ENCODE measurements at places on chromosomes 11 and 22.

GRCh38 chr11:13316528-13316961 is 39.0 kb downstream of the BMAL1 start:
- DNase-seq = no peak

DNA sequence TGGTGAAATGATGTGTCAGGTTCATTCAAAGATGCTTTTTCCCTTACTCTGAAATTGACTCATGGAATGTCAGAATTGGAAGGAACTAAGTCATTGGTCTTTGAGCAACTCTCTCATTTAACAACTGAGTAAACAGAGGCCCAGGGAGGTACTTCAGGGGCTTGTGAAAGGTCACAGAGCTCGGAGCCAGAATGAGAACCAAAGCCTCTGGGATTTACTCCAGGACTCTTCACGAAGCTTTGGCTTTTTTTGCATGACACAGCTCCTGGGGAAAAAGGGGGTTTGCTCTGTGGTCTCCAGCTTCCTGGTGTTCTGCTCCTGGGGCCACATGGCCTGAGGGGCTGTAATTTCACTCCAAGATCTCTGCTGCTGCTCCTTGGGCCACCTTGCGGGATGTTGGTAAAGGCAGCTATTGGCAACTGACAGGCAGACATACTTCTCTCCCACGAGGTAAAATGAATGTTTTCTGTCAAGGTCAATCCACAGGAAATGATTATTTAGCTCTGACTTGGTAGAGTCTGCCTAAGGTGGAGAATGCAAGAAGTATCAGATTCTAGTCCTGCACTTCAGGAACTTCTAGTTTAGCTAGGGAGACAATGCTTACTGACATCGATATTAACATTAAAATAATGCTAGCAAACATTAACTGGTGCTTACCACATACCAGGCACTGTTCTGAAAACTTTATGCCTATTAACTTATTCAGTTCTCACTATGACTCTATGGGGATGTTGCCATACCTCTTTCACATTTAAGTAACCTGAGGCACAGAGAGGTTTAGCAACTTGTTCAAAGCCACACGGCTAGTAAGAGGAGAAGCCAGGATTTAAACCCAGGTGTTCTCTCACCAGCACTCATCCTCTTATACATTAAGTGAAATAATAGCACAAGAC is 16.1 kb downstream of the PKNOX2 start:
- DNase-seq = no peak

DNA sequence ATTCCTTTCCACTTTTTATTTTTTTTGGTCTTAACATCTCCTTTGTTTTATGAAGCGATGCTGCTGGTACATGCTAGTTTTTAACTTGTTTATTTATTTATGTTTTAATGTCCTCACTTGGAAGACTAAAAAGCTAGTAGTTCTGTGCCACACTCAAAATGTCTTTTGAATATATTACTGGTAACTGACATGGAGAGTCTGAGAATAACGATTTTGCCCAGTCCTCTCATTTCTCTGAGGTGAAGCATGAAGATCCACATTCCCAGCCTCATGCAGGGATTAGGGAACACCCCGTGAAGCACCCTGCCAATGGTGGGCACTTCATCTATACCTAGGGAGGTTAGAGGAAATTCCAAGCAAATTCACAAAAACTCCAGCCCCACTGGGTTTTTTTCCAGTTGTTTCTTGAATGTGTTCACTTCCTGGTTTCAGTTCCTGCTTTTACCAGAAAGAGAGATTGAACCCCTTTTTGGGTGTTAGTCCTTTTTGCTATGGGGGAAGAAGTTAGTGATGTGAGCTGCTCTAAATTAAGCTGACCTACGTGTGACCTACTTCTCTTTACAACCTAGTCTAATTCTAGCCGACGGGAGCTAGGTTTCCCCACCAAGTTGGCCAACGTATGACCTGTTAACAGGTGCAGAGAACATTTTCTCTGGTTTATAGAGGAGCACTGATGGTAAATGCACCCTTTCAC is 106.1 kb downstream of the SLC1A2 start:
- peak; percentile 84 for DNase-seq

DNA sequence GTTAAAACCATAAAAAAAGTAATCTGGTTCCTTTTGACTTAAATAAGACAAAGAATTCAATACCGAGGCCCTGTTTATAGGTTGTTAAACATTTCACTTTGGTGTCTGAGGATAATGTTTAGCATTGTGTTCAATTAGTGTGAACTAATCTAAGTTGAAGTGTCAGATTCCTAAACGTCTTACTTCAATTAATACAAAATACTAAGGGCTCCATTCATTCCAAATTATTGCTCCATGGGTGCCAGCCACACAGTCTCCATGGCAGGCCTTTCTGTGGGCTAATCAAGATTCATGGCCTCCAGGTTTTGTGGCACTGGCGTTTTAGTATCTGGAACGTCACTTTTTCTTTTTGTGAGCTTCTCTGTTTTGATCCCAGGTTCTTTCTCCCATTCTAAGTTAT is 89.4 kb downstream of the TMEM135 start:
- no peak for DNase-seq

DNA sequence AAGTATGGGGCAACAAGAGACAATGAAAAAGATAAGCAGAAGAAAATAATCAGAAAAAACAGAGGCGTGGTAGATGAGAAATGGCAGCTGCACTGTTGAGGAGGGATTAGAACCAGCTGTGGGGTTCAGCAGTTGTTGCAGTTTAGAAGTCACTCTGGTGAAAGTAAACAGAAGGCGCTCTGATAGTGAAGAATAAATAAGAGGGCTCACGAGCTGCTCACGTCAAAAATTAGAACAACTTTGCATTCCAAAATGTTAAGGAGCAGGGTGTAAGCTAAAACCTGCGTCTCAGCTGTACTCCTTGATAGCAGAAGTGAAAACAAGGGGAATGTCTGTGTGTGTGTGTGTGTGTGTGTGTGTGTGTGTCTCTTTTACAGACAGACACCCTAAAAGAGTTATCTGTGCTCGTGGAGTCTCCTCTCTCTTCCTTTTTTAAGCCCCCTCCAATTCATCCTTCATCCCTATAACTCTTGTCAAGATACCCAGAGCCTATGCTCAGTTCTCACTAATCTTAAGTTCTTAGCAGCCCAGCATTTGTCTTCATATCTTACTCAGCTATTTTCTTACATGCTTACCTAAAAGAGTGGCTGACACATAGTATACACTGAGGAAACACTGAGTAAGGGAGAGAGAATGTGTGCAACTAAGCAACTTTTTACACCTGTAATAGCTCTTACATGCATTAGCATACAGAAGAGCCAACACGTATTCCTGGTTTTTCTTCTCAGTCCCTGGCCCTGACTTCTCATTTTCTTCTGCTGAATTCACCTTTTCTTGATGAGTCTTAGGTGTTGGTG is 8.9 kb downstream of the TTC17 start:
- peak; percentile 70 for DNase-seq

DNA sequence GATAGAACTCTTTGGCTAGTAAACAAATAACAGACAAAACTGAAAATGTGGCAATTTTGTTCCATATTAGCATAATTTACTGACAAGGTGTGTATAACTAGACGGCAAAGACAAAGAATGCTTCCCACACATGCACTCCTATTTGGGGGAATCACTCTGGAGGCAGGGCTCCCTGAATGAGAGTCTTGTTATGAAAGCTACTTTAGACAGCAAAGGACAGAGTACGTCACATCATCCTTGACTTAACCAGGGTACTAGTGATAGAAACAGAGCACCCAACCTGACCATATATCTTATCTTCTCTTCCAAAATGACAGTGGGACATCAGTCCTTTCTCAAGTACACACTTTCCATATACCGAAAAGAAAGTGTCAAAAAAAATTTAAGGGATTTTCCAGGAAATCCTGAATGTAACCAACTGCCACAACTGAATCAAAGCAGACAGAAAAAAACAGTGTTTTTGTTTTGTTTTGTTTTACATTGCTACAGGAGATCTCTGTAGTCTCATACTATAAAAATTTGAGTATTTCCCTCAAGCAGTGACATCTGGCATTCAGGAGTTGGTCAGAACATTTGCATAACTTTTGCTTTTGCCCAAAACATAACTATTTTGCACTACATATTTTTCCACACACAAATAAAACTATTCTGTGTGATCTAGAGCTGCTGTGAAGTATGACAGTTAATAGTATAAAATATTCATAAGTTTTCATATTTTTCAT is 98.9 kb downstream of the ARHGAP20 start:
- DNase-seq = no peak

GRCh38 chr11:18490319-18490718 is 34.7 kb downstream of the LDHAL6A start:
- DNase-seq = no peak

GRCh38 chr11:783581-784015 is 6.3 kb downstream of the CEND1 start:
- DNase-seq = no peak

- no peak for DNase-seq
These were observed 1084.9 kb downstream of the BRD1 start for GRCh38 chr22:48742556-48743343.

- no peak for DNase-seq
These were observed 48.4 kb upstream of the SCUBE2 start for GRCh38 chr11:9139628-9140357.

- DNase-seq = no peak
These were observed 65.8 kb downstream of the DDIAS start for GRCh38 chr11:82967381-82967780.

DNA sequence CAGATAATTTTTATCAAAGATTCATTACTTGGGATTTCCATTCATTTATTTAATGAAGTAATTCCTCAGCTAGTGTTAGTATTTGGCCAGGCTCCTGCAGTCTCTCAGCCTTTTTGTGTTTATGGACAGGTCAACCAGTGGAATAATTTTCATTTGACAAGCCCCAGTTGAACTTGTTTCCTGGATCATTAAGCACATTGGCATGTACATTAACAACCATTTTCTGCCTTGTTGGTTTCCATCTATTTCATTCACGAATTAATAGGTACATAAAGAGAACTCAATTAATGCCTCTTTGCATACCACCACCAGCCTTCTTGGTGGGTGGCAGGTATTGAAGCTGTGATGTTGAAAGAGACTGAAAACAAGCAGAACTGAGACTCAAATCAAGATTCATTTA is 745.2 kb downstream of the KCNA4 start:
- DNase-seq = no peak

DNA sequence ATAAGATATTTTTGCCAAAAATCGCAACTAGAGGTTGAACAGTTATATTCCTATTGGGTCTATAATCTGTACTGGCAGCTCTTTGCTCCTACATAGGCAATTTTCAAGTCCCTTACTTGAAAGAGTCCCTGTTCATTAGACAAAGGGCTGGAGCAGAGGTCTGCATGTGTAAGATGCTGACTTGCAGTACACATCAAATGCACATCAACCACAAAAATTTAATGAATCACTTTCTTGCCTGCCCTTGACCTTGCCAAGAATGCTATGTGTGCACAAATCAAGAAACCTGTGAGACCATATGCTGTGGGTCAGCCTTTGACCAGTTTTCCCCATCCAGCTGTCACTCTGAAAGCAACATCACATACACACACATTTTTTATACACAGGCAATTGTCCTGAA is 661.5 kb downstream of the LRRC4C start:
- peak; percentile 69 for DNase-seq

- DNase-seq = no peak
These were observed 237.6 kb downstream of the ETS1 start for GRCh38 chr11:128349650-128350299.

DNA sequence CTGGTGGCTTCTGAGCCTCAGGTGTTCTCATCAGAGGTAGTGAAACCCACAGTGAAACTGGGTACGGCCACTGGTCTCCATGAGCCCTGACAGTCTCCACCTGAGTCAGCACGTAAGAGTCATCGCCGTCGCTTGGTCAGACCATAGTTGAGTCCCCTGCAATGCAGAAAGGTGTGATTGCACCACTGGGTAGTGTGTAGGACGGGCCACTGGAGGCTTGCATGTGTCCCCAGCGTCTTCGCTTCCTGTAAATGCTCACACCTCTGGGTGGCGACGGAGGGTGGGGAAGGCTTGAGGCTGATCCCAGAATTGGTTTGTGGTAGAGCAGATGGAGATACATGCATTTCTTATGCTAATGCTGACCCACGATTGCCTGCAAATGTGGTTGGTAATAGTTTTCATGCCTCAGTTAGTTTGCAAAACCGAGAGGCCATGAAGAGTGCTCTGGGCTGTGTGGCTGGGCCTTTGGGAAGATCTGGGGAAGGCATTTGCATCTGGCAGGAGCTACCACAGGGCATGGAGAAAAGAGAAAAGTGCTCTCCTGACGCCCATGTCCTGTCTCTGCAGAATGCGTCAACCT is 26.5 kb downstream of the CTTN start:
- no peak for DNase-seq

- peak; percentile 93 for DNase-seq
These were observed at the start of gene TNRC6B for GRCh38 chr22:40177738-40178416. Gene TNRC6B (plus strand): TSS chr22:40177925. CDS start chr22:40178136, 211 bp downstream.

DNA sequence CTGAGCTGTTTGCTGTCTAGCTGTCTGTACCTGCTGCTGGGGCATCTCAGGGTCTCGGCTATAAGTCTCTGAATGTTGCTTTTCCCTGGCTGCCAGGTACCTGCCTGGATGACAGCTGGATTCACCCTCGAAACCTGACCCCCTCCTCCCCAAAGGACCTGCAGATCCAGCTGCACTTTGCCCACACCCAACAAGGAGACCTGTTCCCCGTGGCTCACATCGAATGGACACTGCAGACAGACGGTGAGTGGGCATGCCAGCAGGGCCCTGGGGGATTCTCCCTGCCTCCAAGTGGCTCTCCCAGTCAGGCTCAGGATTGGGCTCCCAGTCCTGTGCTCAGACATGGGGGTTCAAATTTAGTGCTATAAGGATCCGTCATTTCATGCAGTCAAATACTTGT is 12.9 kb downstream of the IL17RA start:
- DNase-seq = no peak

DNA sequence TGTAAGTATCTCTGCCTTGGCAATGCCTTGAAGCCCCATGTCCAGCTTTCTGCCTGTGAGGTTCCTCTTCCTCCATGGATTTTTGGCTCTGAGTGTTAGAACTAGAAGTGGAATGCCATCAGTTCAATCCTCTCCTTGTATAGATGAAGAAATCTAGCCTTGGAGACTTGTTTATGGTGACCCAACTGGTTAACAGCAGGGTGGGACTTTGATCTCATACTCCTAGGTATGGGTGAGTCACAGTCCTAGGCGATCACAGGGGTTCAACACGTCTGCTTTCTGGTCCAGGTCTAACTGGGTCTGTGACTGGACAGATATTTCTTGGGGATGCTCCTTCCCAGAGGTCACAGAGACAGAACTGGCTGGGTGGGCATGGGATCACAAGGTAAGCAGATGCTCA is 9.2 kb upstream of the MTFP1 start:
- DNase-seq = no peak

- no peak for DNase-seq
These were observed 106.3 kb upstream of the THY1 start for GRCh38 chr11:119529063-119529845.

DNA sequence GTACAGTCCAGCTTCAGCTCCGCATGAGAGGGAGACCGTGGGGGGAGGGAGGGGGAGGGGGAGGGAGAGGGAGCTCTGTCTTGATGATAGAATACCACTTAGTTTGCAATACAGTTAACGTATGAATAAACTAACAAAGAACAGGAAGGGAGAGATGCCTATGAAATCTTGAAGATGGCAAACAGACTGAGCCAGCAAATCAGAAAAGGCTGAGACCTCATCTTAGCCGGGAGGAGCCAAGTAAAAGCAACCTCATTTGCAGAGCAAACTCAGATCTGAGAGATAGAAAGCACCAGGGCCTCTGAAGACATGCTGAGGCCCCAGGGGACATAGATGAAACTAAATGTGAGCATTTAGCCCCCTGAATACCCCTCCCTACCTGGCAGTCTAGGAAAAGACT is 23.0 kb downstream of the APLP2 start:
- no peak for DNase-seq

Data from RPMI8226 (cell line).